Renal cortical epithelial cell (primary cell): ENCODE measurements at places on chromosomes 7 and 10.

DNA sequence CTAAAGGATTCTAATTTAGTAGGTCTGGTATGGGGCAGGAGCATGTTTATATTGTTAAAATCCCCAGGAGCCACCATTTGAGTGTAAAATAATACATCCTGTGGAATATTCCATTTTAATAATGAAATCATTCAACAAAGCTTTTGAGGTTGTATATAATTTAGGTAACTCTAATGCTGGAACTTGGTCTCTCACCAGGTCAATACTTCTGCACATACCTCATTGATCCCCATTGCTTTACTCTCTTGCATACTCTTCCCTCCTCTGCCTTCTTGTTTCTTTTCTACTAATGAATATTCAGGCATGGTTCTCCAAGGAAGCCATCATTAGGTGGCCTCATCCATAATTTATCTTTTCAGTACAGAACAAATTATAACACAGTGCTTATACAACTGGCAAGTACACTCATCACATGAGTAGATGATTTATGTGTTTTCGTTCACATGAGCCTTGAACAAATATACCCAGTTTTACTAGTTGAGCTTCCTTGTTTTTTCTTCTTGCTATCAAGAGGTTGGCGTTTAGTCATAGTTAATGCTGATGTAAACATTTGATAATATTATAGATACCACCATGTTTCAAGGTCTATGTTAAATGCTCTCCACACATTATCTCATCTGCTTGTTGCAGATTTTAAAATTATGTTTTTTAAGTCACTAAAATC, 7.2 kb downstream of the PALS2 start:
- no peak for DNase-seq

DNA sequence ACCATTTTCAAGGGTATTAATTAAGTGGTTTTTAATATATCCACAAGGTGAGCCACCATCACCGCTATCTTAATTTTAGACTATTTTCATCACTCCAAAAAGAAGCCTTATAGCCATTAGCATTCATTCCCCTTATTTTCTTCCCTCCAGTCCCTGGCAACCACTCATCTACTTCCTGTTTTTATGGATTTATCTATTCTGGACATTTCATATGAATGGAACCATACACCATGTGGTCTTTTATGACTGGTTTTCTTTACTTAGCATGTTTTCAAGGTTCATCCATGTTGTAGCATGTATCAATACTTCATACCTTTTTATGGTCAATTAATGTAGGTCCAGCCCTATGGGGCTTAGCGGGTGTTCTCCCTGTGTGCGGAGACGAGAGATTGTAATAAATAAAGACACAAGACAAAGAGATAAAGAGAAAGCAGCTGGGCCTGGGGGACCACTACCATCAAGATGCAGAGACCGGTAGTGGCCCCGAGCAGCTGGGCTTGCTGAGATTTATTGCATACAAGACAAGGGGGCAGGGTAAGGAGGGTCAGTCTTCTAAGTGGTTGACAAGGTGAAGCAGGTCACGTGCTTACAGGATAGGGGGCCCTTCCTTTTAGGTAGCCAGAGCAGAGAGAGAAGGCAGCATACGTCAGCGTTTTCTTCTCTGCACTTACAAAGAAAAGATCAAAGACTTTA, 14.6 kb downstream of the WBP1L start:
- DNase-seq, result peak; percentile 49

DNA sequence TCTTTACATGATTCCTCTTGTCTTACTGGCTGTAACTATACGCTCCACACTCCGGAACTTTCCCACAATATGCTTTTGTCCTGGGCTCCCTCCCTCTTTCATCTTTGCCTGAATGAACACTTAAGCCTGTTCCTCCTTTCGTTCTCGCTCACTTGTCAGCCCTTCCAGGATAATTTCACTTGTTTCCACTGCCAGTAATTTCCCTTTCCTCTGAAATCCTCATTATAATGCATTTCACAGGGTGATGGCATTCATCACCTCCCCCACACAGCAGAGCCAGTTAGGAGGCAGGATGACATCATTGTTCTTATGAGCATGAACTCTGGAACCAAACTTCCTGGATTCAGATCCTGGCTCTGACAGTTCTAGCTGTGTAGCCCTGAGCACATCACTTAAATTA, 372.6 kb downstream of the GPR158 start:
- peak; percentile 67 for DNase-seq

DNA sequence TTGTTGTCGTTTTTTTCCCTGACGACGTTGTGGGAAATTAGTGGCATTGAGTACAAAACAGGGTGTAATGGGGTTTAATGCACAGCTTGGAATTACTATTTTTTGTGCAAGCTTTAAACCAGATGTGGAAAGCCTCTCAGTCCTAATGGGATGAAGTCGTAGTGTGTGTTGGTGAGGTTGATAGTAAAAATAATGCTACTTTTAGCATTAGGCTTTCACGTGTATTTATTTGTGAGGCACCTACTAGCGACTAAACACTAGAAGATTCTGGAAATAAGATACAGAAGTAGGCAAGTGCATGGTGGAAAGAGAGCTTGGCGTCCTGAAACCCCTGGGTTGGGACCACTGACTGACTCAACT, 588 bp upstream of the ORC5 start:
- no peak for DNase-seq

DNA sequence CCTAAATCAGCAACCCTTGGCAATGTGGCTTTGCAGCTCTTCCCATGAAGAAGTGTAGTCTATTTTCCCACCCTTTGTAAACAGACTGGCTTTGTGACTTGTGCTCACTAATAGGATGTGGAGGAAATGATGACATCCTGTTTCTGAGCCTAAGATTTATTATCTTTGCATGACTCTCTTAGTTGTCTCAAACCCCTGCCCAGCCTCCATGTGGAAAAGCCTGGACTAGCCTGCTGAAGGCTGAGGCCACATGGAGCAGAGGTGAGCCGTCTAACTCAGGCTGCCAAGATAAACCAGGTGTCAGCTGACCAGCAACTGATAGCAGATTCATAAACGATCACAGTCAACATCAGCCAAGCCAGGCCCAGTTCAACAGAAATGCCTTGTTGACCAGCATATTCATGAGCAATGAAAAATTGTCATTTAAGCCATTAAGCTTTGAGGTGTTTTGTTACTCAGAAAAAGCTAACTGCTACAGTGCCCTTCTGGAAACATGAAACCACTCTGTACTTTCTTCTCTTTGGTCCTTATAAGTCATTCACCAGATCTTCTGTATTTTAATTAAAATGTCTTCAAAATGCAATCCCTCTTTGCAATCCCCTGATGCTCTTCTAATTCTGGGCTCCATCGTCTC, 586.3 kb upstream of the ANKRD30A start:
- DNase-seq, result peak; percentile 51

DNA sequence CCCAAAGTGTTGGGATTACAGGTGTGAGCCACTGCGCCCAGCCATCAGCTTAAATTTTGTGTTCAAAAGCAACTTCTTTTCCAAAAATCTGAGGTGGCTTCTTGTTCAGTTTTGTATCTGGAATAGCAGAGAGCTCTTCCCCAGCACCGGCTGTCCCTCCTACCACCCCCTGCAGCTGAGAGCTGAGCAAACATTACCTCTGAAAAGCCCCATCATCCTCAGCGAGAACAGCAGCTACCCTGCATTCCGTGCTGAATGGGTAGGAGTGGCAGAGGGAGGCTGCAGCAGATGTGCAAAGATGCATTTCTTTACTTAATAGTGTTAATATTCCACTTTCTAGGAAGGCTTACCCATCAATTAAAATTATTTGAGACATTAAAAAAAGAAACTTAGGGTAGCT, 31.8 kb downstream of the CCM2 start:
- DNase-seq, result no peak
